ENCODE measurements at places on chromosomes 12 and 14.

GRCh38 chr14:68814539-68815297 is 21.9 kb upstream of the ZFP36L1 start:
- no peak for DNase-seq

DNA sequence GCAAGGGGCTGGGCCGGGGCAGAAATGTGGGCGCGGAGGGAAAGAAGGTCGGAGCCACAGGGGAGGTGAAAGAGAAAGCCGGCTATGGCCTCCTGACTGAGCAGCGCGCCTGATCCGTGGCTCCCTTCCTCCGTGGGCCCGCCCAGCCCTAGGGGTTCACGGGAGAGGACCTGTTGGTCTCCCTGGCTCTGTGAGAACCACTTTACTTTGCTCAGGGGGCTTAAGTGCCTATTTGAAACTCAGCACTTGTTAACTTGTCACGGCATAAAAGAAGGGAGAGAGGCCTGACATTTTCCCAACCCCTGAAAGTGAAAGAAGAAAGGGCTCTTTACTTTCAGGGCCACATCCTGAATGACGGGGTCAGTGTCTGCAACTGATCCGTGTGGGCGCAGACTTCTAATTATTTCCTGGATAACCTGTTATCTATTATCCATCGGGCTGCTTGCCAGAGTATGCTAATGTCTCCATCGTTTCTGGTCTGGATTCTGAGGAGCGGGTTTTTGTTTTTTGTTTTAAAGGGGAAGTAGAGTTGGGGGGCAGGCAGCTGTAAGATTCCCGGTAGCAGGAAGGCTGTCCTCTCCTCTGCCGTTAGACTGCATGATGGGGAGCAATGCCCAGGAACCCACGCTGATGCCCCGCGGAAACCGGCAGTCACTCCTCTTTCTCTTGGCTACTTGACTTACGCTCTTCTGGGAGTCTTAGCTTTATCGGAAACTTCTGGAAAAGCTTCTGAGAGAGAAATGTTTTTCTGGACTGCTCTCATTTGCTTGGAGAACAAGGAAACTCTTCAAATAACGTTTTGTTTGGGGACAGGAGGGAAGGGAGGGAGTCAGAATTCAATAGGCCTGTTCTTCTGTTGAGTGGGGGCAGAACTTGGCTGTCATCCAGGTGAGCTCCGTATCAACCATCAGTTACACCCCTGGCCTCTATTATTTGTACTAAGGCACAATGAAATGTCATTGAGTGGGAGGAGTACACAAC is 127.7 kb upstream of the MAX start:
- DNase-seq, result no peak

DNA sequence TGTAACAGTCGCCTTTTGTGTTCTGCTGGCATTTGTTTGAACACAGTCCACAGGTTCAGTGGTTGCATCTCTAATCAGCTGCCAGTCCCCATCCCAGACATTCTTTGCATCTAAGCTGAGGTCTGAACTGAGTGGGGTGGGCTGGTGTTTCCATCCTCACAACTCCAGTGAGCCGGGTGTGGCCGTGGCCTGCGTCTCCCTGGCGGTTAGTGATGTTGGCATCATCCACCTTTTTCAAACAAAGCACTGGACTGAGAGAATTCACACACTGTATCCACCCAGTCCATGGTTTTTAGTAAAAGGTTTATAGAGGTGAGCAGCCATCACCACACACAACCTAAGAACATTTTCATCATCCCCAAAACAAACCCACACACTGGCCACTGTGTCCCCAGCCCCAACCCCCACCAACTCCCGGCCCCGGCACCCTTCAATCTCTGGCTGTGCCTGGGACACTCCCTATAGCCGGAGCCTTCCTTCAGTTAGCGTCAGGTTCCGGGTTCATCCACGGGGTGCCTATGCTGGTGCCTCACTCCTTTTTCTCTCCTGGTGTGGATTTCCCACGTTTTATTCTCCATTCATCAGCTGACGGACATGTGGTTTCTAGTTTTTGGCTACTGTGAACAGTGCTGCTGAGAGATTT is 6.5 kb downstream of the DDX51 start:
- no peak for DNase-seq

DNA sequence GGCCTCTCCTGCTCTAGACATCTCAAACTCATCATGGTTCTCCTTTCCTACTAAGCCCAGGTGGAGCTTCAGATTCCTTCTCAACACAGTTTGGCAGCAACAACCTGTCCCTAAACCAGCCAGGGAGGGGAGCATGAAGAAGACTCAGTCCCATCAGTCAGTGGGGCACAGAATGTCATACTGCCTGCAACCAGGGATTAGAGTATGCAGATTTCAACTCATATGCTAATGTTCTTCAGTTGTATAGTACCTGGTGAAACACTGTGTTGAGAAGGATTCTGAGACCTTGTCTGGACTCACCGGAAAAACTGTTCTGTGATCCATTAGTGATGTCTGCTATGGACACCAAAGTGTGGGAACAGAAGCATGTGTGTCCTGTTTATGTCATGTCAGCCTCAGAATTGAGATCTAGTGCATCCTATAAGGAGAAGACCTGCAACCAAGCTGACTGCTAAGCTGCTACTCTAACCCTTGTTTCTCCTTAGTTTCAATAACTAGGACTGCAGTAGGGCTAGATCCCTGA is 43.6 kb downstream of the TRPV4 start:
- no peak for DNase-seq

DNA sequence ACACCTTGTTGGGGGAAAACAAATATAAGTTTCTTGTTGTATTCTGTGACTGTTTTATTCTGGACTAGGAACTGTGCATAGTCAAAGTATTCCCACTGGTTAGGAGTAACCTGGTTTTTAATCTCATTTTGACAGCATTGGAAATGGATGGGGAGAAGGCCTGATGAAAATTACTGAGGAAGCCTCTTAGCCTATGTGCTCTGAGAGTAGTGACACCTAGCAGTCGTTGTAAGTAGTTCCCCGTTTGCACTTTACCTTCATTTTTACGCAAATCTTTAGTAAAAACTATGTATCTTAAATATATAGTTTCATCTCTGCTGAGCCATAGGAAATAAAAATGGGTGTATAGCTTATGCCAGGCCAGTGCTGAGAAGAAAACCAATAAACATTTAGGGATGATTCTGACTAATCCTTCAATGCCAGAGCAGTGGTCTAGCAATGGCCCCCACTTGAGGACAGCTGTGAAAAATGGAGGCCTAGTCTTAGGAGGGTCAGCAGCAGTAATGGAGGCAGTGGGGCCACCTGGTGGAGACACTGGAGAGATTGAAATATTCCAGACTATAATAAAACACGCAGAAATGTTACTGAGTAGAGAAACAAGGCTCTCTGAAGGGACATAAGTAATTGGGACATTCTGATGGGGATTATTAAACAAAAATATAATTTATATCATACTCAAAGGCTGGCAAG is 133.2 kb upstream of the NOVA1 start:
- peak; percentile 4 for DNase-seq

DNA sequence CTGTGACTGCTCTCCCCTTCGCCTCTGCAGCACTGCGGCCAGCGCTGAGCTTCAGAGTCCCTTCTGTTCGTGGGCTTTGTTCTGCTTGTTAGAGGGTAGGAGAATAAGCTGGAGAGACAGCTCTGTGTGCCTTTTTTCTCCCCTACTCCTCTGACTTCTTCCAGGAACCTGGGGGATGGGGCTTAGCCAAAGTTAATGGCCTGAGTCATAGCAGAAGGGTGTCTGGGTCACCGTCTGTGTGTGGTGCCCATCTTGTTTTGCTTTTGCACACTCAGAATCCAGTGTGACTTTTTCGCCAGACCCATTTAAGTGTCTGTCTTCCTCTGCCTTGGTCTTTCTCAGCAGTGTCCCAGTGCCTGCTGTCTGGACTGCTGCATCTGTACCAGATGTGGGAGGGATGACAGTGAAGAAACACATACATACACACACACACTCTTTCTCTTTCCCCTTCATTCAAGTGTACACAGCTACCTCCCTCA is 3.0 kb downstream of the KIF5A start:
- no peak for DNase-seq

DNA sequence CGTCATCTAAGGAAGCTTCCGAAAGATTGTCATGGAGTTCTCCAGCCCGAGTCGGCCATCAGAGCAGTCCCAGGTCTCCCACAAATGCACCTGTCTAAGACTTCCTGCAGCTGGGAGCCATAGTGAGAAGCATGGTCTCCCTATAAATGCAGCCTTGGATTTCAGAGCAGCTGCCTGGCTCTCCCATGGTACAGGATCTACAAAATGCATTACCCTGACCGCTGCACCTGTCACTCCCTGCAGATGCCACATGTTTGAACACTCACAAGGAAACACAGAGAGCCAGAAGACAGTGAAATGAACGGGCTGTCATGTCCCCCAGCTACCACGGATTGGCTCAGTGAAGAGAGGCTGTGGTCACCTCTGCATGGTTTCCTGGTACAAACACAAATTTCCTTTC is 702.7 kb downstream of the MED13L start:
- DNase-seq, result no peak

DNA sequence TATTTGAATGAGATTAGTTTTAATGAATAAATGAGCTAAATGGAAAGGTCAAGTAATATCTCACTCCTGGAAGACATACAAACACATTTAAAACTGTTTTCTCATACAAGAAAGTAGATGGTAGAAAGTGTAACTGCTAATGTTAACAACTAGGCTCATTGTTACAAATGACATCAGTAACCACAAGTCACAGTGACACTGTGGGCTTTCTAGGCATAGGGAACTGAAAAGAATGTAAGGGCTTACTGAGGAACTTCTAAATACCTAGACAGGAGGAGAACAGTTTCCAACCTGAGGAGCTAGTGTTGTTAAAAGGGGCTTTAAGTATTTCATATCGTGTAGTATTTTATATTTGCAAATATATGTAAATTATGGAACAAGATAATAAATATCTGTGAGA is 17.5 kb upstream of the ERGIC2 start:
- no peak for DNase-seq

DNA sequence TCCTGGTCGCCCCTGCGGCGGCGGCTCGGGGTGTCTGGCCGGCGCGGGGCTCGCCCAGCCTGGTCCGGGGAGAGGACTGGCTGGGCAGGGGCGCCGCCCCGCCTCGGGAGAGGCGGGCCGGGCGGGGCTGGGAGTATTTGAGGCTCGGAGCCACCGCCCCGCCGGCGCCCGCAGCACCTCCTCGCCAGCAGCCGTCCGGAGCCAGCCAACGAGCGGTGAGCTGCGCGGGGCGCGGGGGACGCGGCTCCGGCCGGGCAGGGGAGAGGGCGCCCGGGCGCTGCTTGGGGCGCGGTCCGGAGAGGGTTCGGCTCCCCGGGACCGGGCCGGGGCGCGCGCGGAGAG is at the start of gene LGALS3:
Gene LGALS3 (plus strand): TSS at position 167 of the 342 bp plus-strand sequence. CDS start 8,122 bp downstream, outside the sequence.
- peak; percentile 9 for DNase-seq

DNA sequence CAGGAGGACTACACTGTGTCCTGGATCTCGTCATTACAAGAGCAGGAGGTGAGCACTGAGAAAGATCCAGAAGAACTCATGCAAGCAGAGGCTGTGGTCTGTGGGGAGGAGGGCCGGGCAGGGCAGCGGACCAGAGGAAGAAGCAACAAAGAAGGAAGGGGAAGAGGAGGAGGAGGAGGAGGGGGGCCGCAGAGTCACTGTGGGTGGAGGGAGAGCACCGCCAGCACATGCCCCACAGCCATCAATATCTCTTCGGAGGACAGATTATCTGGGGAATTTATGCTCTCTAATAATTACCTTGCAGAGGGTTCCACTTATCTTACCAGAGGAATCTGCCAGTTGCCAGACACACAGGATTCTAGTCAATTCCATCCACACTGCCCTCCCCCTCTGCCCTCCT is 105.6 kb downstream of the DPF3 start:
- DNase-seq, result no peak

DNA sequence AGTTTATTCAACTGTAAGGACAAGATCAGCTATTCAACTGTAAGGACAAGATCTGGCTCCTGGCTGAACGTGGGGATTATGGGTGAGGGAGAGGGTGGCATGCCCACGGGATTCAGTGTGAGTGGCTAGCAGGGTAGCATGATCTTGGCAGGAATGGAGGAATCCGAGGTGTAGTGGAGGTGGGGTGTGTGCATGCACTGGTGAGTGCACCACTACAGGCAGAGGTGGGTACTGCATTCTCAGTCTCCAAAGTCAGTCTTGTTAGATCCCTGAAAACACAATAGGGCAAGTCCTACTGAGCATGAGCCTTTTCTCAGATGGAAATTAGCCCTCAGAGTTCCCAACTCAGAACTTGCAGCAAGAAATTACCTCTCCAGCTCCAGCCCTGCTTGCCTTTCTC is 32.2 kb upstream of the DCD start:
- DNase-seq, result no peak

DNA sequence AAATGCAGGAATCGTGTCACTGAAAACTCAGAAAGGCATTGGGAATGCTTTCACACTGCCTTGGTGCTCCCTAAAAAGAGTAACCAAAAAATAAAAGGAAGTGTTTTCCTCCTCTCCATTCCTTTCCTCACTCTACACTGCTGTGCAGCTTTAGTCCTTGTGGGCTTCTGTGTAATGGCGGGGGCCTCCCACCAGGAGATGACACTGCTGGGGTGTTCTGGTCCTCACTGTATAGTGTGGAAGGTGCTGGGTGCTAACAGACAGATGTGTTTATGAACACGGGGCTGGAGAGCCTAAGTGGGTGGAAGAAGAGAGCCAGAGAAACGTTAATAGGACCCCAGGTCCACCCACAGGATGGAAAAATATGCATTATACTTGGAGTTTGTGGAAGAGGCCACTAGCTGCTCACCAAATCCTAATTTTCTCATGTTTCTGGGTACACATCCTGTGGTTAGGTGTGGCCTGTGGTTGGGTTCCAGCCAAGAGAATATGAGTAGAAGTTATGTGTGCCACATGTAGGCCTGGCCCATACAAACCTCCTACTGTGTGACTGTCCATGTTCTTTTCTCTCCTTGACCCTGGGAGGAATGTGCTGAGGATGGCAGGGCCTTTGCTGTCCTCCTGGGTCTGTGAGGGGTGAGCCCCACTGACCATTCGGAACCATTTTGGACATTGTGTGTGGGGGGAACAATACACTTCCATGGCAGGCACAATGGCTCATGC is 14.0 kb upstream of the C1S start:
- no peak for DNase-seq

DNA sequence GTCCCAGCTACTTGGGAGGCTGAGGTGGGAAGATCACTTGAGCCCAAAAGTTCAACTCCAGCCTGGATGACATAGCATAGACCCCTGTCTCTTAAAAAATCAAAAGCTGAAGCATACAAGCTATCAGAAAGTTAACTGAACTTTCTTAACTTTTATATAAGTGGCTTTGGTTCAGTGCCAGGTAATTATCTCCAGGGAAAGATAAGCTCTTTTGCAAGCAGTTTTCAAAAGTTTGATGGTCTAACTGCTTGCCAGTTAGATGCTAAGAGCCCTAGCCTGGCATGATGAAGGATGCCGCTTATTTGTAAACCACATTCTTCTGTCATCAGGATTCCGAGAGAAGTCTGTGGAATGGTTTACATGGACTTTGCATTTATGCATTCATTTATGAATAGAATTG is 409.1 kb downstream of the AEBP2 start:
- DNase-seq, result no peak

DNA sequence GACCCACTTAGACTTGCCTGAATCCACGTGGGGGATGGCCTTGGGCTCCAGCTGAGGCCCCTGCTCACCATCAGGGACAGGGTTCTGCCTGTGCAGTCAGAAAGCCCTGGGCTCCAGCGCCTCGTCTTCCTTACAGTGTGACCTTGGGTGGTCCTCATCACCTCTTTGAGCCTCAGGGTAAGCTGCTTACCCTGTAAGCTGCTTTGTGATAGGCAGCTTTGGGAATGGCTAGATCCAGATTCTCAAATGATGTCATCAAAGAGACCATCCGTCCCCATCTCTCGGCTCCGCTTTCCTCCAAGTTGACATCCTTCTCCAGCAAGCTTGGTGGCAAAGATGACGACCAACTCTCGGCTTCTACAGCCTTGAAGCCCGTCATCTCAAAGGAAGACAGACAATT is 127.0 kb downstream of the ADCK1 start:
- DNase-seq, result no peak

GRCh38 chr12:53659011-53659551 is 16.8 kb downstream of the ATP5MC2 start:
- DNase-seq, result peak; percentile 85

Measured in spinal cord (tissue), 10 donors.